ENCODE measurements at places on chromosomes 1 and 21.
A peak's percentile ranks its signal among the peaks of the same experiment; 100 is the strongest.

- DNase-seq, result no peak
These were observed 228.1 kb downstream of the TPR start for GRCh38 chr1:186146974-186147373.

- DNase-seq, result no peak
These were observed 67.8 kb downstream of the ACTL8 start for GRCh38 chr1:17822741-17823426.

DNA sequence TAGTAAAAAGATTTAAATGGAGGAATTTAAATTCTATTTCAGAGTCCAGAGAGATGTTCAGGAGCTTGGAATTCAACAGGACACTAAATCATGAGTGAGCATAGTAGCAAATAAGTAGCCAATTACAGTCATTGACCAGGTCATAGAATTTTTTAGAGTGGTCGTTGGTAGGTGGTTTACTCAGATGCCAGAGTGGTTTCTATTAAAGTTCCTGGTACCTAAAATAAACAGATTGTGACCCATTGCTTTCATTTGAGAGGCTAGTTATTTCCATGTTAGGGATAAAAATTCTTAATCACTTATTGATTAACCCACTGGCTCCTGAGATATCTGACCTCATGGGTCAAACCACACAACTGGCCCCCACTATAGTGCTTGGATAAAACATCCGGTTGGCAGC, 201.3 kb downstream of the ASTN1 start:
- DNase-seq, result no peak

DNA sequence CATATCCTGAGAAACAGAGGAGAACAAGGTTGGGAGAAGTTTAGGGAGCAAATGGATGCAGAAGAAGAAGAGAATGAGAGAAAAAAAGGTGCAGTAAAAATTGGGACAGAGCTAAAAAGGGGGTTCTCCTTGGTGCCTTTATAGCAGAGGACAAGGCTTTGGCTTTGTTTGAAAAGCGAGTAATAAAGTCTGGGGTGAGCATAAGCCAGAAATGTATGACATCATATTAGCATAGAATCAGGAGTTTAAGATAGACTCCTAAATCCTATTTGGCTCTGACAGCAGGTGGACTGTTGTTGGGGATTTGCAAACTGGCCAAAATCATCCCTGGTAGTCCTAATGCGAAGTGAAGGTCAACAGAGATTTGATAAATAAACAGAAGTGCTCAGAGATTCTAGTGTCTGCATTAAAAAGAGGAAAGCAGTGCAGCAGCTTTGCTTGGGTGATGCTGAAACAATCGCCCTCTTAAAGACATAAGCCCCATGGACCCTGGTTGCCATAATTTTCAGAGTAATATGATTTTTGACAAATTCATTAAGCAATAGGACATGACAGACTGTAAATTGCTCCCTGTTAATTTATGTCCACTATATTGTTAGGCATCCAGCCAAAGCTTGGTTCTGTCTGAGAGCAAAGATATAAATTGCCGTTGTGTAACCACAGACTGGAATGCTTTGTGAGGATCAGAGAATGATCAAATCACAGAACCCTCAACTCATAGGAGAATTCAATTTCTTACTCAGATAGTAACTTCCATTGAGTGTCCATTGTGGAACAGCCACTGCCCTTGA, 385.0 kb upstream of the NFIA start:
- DNase-seq, result no peak

DNA sequence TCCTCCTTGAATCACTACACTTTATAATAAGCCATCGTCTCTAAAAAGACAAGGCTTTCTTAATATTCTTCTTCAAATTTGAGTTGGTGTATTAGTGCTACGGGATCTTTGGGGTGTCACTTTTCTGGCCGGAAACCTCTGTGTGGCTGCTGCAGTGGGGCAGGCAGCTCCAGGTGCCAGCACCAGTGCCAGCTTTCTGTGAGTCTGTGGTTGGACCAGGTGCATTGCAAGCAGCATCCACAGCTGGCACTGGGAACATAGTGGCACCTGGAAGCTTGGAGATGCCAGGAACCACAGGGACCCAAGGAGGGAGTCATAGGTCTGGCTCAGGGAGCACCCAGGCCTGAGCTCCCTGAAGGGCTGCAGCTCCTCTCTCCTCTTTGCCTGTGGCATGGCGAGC, 111.8 kb upstream of the RUNX3 start:
- no peak for DNase-seq

GRCh38 chr1:87953732-87954344, 625.2 kb downstream of the LMO4 start:
- peak; percentile 19 for DNase-seq

DNA sequence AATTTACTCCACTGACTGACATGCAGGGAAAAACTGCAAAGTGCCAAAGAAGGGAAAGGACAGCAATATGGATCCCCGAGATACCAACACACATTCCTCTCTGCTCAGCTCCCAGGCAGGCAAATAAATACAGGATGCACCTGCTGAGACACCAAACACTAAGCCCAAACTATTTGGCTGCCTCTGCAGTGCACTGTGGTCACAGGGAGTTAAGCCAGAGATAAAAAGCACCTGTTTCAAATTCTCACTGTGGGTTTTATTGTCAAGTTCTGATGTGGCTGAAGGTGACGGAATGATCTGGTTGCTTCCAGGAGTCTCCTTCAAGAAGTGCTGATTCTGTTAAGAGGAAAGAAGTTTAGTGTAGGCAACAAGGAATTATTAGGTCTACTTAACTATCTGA, 17.7 kb downstream of the TEX38 start:
- no peak for DNase-seq

DNA sequence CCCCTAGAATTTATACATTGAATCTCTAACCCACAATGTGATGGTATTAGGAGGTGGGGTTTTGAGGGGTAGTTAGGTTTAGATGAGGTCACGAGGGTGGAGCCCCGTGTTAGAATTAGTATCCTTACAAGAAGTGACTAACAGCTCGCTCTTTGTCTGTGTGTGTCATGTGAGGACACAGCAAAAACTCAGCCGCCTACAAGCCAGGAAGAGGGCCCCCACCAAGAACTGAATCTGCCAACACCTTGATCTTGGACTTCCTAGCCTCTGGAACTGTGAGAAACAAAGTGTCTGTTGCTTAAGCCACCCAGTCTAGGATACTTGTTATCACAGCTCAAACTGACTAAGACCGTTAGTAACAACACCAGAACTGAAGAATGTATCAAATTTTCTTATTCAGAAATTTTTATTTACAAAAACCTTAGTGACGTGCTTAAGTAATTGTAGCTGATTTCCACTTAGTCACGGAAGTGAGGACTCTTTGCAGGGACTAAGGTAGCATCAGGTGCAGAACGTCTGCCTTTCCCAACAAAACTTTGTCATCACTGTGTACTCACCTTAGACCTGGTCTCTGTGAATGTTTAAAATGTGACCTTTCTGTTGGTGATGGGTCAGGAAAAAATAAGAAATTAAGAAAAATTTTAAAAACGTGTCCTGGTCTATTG, 24.5 kb upstream of the LRRC8C start:
- DNase-seq, result no peak

DNA sequence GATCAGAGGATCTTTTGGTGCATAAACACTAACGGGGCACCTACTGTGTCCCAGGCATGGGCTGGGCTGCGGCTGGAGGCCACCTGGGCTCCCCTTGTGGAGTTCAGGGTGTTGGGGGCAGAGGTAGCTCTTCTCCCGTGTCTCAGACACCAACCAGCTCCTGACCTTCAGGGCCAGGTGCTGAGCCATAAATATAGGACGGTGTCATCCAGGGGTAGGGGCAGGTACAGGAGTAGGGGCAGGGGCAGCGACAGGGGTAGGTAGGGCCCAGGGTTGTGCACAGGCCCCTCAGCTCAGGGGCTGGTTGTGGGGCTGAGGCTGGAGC, 18.0 kb upstream of the LRRC3 start:
- no peak for DNase-seq
